ENCODE measurements at places on chromosomes 3 and 15.

- peak; percentile 40 for DNase-seq
These were observed 121.5 kb upstream of the TSC22D2 start for GRCh38 chr3:150286390-150287147.

DNA sequence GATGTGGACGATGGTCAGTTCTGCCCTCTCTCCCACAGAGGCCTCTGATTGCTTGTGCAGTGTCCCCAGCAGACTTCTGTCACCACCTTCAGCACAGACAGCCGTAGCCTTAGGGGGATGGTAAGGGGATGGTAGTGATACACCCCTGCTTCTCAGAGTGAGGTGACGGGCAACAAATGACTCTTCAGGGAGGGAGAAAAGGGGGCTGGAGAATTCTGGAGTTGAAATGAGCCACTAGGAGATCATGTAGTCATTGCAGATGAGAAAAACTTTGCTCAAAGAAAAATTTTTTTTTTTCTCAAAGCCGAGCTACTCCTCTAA lies 29.6 kb upstream of the TIMP4 start:
- no peak for DNase-seq

DNA sequence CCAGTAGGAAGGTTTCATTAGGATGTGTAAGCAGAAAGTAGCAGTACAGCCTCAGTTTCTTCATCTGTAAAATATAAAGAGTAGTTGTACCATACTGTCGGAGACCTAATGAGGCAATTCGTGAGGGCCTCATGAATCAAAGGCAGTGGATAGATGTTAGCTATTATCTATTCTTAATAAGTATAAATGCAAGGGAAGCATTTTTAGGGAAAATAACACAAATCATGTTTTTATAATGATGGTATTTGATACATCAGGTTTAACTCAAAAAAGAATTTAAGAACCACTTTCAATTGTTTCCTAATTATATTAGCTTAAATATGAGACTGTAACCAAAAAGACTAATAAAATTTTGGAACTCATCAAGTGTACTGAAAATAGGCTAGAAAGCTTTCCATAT lies 309.1 kb downstream of the ZBTB20 start:
- DNase-seq, result no peak

GRCh38 chr3:192887701-192888100 lies 30.0 kb downstream of the MB21D2 start:
- DNase-seq, result no peak

GRCh38 chr3:78665776-78666469 lies 1101.9 kb downstream of the ROBO1 start:
- no peak for DNase-seq

GRCh38 chr3:14561051-14561960 lies 21.2 kb upstream of the GRIP2 start:
- DNase-seq, result no peak

DNA sequence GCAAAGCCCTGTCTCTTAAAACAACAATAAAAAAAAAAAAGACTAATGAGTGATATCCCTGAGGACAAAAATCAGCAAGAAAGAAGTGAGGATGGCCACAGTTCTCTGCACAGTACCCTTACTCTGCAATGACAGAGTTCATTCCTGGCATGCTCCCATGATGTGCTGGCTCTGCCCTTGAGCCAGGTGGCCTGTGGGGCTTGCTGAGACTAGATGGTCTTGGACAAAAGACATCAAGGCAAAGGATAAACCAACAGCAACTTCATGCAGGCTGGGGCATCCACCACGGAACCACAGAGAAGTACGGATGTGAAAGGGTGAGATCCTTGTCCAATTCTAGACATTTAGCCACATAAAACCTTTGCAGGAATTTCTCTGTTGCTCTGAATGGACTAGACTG lies 12.7 kb downstream of the MGLL start:
- DNase-seq, result no peak

GRCh38 chr15:50979041-50979440 lies 70.6 kb downstream of the AP4E1 start:
- DNase-seq, result no peak

GRCh38 chr3:69410301-69410700 lies 24.4 kb upstream of the FRMD4B start:
- peak; percentile 33 for DNase-seq

DNA sequence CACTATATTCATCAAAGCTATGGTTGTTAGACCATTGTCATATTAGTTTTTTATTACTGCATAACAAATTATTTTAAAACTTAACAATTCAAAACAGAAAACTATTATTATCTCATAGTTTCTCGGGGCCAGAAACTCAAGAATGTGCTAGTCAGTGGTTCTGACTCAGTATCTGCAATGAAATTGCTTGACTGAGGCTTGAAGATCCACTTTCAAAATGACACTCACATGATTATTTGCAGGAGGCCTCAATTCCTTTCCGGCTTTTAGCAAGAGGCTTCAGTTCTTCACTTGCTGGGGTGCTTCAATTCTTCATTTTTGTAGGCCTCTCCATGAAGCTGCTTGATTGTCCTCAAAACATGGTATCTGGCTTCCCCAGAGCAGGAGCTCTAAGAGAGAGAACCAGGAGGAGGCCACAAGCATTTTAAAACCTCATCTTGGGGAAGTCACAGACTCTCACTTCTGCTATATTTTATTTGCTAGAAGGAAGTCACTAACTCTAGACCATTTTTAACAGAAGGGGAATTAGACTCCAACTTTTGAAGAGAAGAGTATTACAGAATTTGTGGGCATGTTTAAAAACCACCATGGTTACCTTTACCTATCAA lies 383.7 kb downstream of the MFSD1 start:
- DNase-seq, result no peak

DNA sequence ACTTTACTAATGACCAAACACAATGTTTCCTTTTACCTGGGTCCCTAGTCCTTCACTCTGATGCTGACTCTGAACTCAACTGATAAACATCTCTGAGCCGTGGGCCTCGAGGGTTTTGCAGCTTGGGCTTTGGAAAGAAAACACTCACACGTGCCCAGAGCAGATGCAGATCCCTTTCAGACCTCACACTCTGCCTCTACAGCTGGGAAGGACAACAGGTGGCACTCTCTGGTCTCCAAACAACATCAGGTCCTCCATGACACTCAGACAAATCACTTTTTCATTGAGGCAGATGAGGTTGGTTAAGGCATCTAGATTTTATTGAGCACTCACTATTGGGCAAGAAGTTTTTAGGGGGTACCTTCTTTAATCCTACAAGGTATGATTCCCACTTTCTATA lies 64.7 kb upstream of the NTRK3 start:
- no peak for DNase-seq

DNA sequence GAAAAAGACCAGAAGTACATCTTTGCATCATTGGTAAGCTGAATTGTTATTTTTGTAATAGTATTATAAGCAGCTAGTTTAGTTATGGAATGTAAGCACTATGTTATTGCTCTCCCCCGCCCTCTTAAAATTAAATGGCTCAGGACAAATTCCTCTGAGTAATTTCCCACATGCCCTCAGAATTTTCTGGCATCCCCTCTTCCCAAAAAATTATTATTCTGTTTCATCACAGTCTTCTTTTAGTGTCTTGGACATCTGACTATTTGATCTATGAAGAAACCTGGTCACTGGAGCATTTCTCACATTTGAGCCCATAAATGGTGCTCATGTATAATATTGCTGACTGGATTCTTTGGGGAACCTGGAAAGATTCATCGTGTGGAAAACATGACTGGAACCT lies 68.3 kb downstream of the KLHL25 start:
- no peak for DNase-seq

- no peak for DNase-seq
These were observed 151.5 kb downstream of the B3GALNT1 start for GRCh38 chr3:160953686-160954085.

DNA sequence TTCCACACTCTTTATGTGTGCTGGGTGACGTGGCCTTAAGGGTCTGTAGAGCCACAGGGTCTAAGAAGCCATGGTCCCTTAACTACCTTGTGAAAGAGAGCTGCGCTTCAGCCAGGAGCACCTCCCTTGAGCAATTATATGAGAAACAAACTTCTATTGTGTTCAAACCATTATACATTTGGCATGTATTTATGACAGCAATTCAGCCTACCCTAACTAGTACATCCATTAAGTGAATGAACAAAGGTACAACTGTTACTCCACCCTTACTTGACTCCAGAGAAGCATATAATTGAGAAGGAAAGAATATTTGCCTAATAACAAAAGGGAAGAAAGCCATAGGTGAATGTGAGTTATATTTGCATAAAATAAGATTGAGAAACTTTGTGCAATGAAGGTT lies 69.8 kb upstream of the BOC start:
- DNase-seq, result no peak

- DNase-seq, result no peak
These were observed 4.2 kb upstream of the MEIS2 start for GRCh38 chr15:37104424-37104981.

DNA sequence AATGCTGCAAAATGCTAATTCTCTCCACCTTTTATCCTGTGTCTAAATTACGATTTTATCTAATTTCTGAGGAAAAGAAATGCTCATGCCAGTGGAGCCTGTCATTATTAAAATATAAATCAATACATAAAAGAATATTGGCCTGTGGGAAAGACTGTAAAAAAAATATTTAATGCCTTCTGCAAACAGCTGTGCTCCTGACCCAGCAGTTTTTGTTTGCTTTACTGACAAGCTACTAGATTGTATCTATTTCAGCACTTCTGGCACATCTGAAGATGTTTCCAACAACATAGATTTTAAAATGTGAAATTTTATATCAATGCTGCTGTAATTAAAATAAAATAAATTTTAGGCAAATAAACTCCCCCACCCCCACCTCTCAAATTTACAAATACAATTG lies 493.6 kb upstream of the AGTR1 start:
- DNase-seq, result no peak

- DNase-seq, result no peak
These were observed 17.3 kb upstream of the GABRB3 start for GRCh38 chr15:26790118-26790517.

GRCh38 chr3:14477311-14477935 lies 62.7 kb downstream of the GRIP2 start:
- DNase-seq, result no peak

DNA sequence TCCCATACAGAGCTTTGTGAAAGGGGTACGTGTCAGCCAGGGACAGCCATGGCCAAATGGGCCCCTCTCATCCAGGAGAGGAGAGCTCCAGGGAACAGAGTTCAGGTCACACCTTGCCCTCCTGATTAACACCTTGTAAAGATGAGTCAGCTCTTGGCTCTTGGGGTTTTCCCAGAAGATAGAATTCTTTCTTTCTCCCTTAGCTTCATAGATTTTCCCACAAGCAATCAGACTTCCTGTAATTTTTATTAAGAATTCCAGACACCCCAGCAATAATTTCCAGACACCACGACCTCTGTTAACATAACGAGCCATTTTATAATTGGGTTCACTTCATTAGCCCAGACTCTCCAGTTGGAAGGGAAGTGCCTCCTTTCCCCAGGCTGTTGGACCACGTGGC lies 86.4 kb downstream of the LRTM1 start:
- no peak for DNase-seq

GRCh38 chr15:55587321-55588069 lies 650 bp downstream of the PYGO1 start:
- DNase-seq, result no peak

- DNase-seq, result no peak
These were observed 488.3 kb upstream of the ALCAM start for GRCh38 chr3:104878395-104878794.

DNA sequence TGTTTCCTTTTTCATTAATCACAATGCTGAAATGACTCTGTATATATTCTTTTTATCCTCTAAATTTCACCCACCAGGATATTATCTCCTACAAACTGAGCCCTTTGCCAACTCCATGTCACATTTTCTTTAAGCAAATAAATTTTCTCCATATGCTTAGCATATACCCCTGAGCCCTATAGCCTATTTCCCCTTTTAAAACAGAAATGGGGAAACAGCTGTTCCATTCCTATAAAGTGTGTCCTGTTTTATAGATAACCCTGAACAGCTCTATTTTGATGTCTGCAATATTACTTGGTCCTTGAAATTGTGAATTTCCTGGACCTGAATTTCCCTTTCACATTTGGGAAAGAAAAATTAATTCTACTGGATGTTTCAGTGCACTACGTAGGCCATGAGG lies 15.6 kb upstream of the FILIP1L start:
- DNase-seq, result no peak

Data from NT2/D1 (cell line).